Caki2 (cell line): ENCODE measurements at places on chromosomes 4 and X. TPM values are rescaled to one million over a fixed set of nuclear protein-coding genes. Genes with fewer than 3 reads are reported as not detected.

- DNase-seq, result no peak
Measured at GRCh38 chrX:97849951-97850350, 966.2 kb downstream of the RPA4 start.

DNA sequence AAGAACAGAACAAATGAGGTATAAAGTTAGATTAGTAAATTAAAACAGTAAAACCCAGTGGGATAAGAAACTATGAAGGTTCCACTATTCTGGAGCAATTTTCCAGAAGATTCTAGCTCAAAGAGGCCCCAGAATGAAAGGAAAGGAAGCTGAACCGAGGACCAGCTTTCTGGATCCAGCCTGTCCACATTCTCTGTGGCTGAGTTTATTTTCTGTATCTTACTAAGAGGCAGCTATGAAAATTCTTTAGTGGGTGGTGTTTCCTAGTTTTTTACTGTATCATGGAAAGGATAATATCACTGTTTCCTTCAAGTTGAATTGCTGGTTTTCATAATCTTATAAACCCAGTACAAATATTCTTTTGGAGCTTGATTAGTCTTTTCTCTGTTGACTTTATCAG lies 11.8 kb downstream of the DAPP1 start:
- DNase-seq, result no peak

- DNase-seq, result no peak
Measured at GRCh38 chr4:86013621-86014020, 346.2 kb downstream of the MAPK10 start.

DNA sequence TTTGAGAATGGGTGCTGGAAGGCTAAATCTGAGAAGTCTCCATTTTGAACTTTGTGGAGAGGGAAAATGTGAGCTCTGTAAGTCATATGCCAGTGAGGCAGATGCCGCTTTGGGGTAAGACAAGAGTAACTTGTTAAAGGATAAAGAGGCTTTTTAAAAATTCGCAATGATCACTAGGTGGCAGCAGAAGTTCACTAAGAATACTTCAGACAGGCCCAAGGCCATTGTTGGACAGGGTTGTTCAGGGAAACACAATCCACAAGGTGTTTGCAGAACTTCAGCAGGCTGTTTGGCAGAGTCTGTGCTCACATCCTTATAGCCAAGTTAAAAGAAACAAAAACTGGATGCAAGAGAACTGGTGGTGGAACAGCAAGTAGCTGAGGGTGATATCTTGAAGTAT lies 13.7 kb upstream of the PIGA start:
- peak; percentile 12 for DNase-seq

DNA sequence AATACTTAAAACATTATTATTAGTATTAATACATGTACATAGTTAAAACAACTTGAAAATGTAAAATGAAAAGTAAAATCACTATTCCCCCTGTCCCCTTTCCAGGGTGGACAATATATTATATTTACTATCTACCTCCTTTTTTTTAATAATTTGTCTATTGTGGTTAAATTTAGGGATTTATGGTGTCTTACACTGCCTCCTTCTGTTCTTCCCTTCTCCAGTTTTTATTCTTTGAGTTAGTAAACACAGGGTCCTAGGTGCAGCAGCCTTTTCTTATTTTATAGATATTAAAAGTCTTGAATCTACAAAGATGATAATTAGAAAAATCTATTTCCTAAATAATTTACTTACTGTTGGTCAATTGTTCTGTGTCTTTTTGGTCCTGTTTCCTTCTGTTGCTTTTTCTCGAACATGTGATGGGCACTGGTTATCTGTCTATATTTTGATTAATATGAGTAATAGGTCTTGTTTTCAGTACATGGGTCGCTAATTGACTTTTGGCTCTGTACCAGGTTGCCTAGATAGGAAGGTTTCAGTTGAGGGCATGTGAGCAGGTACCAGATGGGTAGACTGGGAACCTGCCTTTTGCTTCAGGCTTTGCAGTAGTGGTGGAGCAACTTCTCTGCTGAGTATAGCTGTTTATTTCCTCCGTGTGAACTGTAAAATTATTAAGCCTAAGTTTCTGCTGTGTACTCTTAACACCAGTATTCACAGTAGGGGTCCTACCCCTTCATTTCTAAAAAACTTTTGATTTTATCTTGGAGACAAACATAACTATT lies 1.1 kb downstream of the NUDT9 start:
- DNase-seq, result no peak

- no peak for DNase-seq
Measured at GRCh38 chr4:102860611-102861324, 8.0 kb upstream of the CISD2 start.

DNA sequence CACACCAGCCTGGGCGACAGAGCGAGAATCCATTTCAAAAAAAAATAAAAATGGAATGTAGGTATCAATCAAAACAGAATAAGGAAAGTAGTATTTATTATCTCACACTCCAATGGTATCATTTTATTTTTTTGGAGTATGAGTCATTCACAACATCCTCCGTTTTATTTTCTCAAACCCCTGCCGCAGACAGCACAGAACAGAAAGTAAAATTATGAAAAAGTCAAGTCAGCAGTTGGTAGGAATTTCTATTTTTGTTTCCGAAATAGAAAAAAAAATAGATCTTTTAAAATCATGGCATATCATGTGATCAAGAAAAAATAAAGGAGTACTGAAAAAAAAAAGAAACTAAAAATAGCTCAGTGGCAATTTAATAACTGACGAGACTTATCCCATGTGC lies 490.7 kb upstream of the TENM3 start:
- no peak for DNase-seq

The KLB gene
- total RNA-seq, result 0.68 and 0.75 TPM in 2 replicates

The RAP2C gene
- 10.0 and 12.0 TPM in 2 replicates for total RNA-seq

The XKRX gene
- total RNA-seq, result 0.06 and 0.30 TPM in 2 replicates

The MORC4 gene
- total RNA-seq, result 5.3 and 6.8 TPM in 2 replicates
